Fibroblast of mammary gland (primary cell): ENCODE measurements at places on chromosomes 12 and 14.

DNA sequence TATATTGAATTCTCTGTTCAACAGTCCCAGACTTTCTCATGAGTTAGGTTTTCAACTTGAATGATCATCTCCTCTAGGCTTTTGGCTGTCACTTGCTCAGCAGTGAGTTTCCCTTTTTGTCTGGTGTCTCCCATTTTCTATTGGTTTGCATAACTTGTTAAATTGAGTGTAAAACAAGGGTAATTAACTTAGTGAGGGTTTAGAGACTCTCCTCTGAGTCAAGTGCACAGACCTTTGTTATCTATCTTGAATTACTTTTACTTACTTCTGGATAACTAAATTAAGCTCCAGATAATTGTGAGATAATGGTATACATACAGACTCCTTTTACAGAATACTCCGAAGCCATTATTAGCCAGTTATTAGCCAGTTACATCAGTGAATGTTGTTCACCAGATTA, 22.0 kb downstream of the MLXIP start:
- no peak for DNase-seq

GRCh38 chr14:49461529-49462401, 124.4 kb downstream of the RPS29 start:
- DNase-seq, result peak; percentile 82

GRCh38 chr14:69519204-69520100, 34.9 kb downstream of the PLEKHD1 start:
- DNase-seq, result no peak

GRCh38 chr12:130847112-130847511, 8.1 kb upstream of the STX2 start:
- peak; percentile 78 for DNase-seq

DNA sequence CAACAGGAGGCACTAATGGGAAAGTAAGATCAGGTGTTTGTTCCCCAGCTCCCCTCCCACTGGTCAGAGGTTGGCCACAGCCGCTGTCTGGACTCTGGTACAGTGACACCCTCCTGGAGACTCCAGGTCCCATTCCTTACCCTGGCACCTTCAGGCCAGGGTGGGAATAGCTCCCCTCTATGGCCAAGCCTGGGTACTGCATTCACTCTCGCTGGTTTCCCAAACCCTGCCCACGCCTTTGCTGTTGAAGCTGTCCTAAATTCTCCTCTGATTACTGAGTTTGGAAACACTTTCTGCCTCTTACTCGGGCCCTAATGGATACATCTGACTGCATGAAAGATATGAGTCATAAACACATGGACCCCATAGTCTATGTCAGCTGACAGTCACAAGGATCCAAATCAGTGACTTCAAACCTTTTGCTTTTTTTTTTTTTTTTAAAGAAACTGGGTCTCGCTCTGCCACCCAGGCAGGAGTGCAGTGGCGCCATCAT, 17.9 kb downstream of the HRK start:
- peak; percentile 77 for DNase-seq

DNA sequence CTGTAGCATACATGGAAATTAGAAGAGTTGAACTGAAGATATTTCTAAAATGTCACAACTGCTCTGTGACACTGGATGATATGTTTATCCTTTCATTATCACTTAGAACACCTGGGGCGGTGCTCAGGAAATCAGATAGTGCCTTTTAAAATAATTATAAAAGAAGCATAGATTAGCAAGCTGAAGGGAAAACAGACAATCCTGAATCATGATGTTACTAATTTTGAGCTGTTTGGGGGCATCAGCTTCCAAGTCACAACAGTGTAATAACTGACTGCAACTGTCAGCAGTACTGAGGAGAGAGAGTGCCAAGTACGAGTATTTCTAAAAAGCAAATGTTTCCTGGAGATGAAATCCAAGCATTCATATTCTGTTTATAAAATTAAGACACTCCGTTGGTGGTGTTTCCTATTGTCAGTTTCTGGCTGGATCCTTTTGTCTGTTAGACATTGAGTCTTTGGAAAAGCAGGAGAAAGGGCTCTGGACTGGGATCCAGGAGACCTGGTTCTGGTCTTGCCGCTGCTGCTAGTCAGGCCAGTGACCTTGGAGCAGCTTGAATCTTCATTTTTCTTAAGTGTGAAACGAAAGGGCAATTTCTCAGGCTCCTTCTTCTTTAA, 380.1 kb downstream of the EGLN3 start:
- no peak for DNase-seq

GRCh38 chr12:31119192-31119802, 45.6 kb downstream of the DDX11 start:
- DNase-seq, result no peak

- no peak for DNase-seq
Observed at GRCh38 chr14:46782281-46782680, 130.7 kb upstream of the RPL10L start.

GRCh38 chr14:102806447-102806846, 29.2 kb downstream of the TRAF3 start:
- DNase-seq, result no peak

DNA sequence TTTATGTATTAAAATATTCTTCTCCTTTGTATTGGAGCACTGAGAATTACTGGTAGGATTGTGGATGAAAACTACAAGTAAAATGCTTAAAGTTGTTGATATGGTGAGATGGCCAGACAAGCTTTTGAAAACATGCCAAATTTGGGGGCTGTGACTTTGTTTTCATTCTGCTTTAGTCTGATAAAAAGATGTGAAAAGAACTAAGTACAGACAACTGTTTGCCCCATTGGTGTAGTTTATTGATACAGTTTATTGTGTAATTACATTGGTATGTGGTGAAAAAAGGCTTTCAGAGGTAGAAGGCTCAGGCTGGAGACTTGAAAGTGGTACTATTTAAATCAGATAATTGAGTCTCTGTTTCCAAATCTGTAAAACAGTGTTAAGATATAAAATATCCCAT, 746.8 kb downstream of the DIO2 start:
- no peak for DNase-seq
